ENCODE measurements at places on chromosomes 3 and 15. TPM values are rescaled to one million over a fixed set of nuclear protein-coding genes. Genes with fewer than 3 reads are reported as not detected.

KLHL40 gene
- not detected for total RNA-seq

ALCAM gene
- total RNA-seq = 25.2 TPM

PPARG gene
- total RNA-seq = 2.5 TPM

PRTG gene
- total RNA-seq = not detected

SLC24A1 gene
- 4.4 TPM for total RNA-seq

IGF2BP2 gene
- 0.62 TPM for total RNA-seq

RAD18 gene
- total RNA-seq = 54.2 TPM

KCNAB1 gene
- total RNA-seq = not detected
